NCI-H1092 (cell line): ENCODE measurements at places on chromosomes 16 and 17.

GRCh38 chr16:67922221-67922620 lies 9.4 kb downstream of the CTRL start:
- DNase-seq: no peak

GRCh38 chr17:28810437-28810836 lies 32.2 kb downstream of the FAM222B start:
- no peak for DNase-seq

DNA sequence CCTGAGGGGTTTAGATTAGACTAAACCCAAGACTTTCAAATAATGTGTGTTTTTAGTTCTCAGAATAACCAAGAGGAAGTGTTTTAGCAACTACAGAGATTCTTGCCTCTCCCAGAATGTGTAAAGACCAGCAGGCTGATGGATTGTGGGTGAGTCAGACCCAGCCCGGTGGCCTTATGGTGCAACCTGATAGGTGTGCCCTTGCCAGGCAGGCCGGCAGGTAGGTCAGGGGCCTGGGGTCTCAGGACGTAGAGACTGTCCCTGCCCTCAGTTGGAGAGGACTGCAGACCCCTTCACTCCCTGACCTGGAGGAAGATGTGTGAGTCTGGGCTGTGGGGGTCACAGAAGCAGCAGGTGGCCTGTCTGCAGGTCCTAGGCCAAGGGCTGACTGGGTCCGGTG lies 47.2 kb upstream of the ACSF3 start:
- DNase-seq: no peak

DNA sequence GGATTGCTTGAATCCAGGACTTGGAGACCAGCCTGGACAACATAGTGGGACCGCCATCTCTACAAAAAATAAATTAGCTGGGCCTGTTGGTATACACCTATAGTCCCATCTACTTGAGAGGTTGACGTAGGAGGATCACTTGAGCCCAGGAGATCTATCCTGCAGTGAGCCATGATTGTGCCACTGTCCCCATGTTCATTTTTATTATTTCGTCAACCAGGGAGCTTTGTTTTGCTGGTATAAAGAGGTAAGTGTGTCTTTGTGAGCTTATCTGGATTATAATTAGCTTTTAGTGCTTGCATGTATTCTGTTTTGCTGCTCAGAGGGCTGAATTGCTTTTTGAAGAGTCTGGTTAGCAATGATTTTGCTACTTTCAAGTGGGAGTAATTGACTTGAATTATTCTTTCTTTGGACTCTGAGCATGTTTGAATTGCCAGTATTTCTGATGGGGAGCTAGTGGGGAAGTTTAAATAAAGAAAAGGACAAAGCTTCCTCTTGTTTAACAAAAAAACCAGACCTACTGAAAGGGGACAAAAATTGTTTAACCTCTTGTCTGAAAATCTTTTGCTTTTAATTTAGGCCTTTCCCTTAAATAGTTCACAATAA lies 31.6 kb upstream of the BCAS3 start:
- no peak for DNase-seq

DNA sequence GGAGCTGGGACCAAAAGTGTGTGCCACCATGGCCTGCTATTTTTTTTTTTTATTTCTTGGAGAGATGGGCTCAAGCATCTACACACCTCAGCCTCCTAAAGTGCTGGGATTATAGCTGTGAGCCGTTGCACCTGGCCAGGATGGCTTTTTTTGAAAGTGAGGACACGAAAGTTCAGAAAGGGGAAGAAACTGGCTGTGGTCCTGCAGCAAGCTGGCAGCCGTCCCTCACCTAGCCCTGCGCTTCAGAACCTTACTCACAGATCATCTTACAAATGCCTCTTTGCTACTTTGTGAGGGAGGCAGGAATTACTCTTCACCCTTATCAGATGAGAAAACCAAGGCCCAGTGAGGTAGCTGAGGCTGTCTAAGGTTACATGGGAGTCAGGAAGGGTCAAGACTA lies 4.5 kb upstream of the PPY start:
- DNase-seq: no peak

GRCh38 chr16:12340151-12340733 lies 363.7 kb downstream of the SNX29 start:
- no peak for DNase-seq

DNA sequence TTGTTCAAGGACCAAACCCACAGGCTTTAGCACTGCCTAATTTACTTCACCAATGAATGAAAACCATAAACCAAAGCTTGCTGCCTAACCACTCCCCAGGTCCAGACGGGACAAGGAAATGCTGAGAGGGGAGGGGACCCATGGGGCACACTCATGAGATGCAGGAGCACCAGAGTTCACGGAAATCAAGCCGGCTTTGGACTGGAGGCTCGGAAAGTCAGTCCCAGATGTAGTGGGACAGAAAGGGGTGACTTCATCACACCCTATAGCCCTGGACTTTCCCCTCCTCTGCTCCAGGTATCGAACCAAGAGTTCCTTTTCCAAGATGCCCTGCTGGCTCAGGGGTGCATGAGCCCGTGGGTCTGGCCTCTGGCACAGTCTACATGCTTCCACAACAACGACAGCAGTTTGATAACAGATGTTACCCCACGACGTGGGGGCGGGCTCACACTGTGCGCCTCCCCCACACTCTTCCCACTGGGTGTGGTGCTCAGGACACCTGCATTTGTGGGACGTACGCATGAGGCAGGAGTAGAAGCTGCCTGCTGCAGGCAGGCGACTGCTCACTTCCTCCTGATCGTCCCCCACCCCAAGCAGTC lies 63.2 kb downstream of the AMFR start:
- no peak for DNase-seq

DNA sequence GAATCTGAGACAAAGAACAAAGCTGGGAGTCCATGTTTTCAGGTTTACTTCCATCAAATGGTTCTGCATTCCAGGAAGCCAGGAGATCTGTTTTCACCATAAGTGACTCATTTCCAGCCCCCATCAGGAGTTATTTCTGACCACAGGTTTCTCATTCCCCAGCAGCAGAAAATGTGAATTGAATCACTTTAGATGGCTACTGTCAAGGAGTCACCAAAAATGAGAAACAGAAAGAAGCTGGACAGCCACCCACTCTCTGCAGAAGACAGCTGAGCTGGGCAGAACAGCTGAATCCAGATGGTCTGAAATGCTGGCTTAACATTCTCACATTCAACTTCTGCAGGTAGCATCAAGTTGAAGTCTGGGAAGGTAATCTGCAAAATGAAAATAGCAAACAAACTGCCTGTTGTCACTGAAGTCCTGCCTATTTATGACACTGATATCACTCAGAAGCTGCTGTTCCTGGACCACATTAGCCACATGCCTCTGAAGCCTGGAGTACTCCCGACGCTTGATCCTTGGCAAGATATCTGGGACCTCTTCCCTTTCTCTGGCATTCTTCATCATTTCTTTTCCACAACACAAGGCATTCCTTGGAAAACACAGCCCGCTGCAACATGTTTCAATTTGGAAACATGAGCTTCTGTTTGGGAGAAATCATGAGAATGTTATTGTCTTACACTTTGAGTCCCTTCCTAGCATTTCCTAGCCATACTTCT lies 15.3 kb downstream of the CCL11 start:
- no peak for DNase-seq

DNA sequence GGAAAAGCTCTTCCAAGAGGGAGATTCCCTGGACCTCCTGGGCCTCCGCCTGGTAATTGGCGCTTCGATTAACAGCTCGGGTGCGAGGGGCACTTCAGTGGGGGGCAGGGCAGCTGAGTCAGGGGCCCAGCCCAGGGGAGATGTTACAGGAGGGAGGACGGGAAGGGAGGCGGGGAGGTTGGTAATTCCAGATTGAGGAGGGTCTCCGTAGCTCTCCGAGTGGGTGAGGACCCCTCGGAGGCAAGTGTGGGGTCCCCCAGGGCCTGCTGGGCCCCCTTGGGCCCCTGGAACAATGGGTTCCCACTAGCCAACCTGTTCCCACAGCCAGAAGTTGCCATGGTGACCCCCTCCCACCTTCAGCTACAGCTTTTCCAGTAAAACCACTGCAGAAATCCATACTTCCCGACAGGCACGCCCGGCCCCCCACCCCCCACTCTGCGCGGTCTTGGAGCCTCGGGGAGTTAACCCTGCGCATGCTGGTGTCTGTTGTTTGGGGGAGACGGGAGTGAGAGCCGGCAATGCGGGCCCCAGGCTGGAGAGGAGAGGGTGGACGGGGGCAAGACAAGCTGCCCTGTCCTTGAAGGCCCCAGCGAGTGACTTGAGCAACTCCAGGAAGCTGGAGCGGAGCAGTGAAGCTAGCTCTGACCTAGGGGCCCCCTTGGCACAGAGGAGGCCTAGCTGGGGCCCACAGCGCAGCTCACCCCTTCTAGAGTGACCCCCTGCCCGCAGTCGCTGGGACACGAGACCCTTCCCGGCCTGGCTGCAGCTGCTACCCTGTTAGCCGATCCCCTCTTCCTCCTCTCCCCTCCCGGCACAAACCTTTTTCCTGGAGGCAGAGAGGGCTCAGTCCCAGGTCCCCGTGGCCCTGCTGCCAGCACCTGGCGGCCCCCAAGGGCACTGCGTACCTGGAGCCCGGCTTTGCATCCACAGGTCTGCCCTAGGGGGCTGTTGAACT lies 37.8 kb downstream of the TMEM235 start:
- no peak for DNase-seq

- DNase-seq: peak; percentile 57
These were observed at the start of gene ZNF768 for GRCh38 chr16:30526137-30526822. ZNF768 (minus strand) TSS chr16:30526566; CDS start chr16:30526413, 153 bp downstream.

GRCh38 chr16:524274-525040 lies 3.1 kb upstream of the CAPN15 start:
- no peak for DNase-seq

GRCh38 chr16:53848277-53848942 lies 144.5 kb downstream of the FTO start:
- no peak for DNase-seq

GRCh38 chr17:79980246-79981043 lies 55.2 kb downstream of the TBC1D16 start:
- no peak for DNase-seq

GRCh38 chr17:14302091-14302430 lies 1.2 kb downstream of the HS3ST3B1 start:
- DNase-seq: no peak

- DNase-seq: no peak
These were observed 19.6 kb downstream of the TMC5 start for GRCh38 chr16:19437280-19437679.

DNA sequence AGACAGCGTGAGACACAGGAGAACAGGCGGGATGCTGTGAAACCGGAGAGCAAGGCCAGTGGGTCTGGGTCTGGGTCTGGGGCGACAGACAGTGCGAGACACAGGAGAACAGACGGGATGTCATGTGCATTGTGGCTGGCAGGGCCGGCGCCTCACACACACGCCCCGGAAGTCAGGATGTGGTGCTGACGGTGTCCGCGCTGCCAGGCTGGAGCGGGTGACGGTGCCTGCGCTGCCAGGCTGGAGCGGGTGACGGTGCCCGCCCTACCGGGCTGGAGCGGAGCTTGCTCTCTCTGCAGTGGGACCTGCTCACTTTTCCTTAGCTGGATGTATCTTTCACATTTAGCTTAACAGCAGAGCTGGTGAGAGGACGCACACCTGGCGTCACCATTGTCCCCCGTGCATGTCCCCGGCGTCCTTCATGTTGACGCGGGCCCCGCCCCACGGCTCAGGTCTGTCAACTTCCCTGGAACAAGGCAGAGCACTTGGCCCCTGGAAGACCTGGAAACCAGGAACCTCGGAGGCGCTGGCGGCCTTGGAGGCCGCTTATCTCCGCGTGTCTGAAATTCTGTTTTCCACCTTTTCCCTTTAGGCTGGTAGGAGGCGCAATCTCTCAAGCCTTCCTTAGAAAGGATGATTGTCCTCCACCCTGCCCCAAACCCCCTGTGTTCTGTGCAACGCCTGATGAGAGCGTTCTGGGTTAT lies 43.0 kb upstream of the ZNF750 start:
- no peak for DNase-seq

- DNase-seq: no peak
These were observed 195.2 kb upstream of the CNTNAP4 start for GRCh38 chr16:76081967-76082366.

- DNase-seq: no peak
These were observed 64.4 kb downstream of the ABCC6 start for GRCh38 chr16:16158741-16159374.

DNA sequence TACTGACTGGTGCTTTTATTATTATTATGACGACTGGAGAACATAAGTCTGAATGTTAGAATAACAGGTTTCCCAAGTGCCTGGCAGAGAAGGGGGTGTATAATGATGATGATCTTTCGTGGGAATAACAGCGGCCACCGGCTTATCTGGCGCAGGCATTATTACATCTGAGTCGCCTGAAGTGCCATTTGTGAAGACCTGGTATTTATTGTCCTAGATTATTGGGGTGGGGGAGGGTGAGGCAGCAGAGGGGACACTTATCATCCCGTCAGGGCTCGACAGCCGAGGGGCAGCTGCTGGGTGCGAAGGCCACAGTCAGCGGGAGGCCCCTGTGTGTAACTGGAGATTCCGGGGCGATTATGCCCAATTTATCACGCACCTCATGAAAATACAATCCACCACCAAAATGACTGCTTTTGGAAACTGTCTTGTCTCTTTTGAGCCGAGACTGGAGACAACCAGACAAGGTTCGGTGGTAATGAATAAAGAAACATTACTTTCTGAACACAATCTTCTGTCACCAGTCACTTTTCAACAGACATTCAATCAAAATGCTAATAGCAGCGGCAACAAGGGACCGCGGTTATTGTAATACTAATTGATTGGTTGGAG lies 199.3 kb downstream of the CCDC182 start:
- DNase-seq: peak; percentile 62

DNA sequence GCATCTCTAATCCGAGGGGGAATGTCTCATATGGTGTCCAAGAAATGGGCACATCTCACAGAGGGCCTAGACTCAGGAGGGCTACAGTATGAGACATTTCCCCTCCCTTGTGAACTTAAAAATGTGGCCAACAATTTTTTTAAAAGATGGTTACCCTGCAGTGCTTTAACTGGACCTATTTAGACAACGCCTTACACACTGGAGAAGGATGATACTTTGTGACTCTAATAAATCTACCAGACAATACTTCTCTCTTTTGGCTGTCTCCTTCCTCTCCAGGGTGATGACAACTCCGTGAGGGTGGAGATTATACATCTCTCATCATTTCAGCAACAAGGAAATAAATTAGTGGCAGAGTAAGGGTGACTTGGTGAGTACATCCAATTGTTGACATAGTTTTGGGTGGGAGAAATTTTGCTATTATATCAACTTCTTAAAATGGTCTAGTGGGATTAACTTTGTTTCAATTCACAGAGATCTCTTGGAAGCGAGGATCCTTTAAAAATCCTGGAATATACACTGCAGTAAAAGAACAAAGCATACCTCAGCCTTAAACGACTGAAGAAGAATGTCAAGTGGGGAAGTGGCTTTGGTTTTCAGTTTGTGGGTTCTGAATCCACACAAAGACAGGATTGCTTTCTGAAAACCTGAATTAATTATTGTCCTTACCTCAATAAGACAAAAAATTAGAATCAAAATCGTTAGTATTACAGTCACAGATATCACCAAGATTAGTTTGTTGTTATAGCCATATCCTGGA lies 89.8 kb downstream of the KPNA2 start:
- DNase-seq: no peak

GRCh38 chr17:64984851-64985521 lies 65.7 kb upstream of the LRRC37A3 start:
- no peak for DNase-seq
